NCI-H460 (cell line): ENCODE measurements at places on chromosomes 13 and 19. TPM values are rescaled to one million over a fixed set of nuclear protein-coding genes. Genes with fewer than 3 reads are reported as not detected.

DNA sequence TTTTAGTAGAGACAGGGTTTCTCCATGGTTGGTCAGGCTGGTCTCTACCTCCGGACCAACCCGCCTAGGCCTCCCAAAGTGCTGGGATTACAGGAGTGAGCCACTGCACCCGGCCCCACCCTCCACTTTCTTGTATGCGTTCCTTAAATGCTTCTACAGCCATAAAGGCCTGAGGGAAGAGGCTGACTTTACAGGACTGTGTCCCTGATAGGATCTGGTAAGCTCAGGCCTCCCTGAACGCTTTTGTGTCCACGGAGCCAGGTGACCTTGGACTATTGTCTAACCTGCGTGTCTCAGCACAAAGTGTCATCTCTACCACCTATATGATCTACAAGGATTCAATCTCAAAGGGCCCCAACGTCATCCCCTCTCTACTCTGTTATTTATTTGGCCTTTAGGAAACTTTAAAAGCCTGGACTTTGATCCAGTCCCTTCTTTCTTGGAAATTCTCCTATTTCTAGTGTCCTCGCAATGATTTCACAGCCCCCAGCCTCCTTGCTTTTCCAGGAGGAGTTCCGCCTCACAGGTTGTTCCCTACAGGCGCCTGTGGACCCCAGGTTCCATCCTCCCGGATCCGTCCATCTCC lies 701 bp downstream of the ZNF552 start:
- no peak for DNase-seq

Gene ZNF569
- total RNA-seq: 7.4 and 7.9 TPM in 2 replicates

DNA sequence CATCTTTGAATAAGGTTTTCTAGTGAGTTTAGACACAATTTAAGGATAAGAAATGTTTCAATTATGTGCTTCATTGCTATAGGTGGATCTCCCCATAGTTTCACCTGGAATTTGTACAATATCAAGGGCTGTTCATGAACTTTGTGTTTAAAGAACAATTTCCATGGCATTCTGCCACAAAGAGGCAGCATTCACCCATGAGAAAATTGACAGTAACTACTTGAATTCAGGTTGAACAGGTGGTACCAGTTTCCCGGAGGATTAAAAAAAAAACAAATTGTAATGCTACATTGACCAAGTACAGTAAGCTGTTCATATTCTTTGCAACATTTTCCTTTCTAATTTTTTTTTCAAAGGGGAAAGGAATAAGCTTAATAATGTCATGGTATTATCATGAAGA lies 9.1 kb downstream of the SLITRK5 start:
- no peak for DNase-seq

DNA sequence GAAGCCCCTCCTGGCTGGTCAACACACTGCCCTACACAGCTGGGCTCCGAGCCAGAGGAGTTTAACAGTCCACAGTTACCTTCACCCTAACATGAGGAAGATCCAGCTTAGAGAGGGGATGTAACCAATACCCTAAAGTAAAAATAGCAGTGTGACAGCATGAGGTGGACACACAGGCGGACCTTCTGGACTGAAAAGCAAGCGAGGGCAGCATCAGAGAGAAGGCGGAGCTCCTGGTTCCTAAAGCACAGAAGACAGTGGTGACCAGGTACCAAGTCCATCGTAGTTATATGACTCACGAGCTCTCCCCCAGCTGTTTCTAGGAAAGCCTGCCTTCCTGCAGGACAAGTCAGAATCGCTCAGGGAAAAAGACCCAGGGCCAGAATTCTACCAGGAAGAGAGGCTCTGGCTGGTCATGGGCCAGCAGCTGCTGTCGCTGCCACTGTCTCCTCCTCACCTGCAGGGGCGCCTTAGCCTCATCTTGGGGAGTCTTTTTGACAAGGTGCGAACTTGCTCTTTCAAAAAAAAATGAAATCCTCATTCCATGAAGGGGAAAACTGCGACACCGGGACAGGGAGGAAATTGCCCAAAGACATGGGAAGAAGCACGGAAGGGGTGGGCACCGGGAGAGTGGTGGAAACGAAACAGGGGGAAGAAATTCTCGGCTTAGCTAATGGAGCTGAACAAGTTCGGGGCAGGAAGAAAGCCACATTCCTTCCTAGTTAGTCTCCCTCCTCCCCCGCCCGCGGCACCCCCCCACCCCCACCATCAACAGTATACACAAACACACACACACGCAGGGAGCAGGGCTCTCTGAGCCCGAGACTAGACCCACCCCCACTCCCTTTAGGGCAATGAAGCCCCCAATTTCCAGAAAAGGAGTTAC lies 1.7 kb downstream of the ELL start:
- peak; percentile 56 for DNase-seq

DNA sequence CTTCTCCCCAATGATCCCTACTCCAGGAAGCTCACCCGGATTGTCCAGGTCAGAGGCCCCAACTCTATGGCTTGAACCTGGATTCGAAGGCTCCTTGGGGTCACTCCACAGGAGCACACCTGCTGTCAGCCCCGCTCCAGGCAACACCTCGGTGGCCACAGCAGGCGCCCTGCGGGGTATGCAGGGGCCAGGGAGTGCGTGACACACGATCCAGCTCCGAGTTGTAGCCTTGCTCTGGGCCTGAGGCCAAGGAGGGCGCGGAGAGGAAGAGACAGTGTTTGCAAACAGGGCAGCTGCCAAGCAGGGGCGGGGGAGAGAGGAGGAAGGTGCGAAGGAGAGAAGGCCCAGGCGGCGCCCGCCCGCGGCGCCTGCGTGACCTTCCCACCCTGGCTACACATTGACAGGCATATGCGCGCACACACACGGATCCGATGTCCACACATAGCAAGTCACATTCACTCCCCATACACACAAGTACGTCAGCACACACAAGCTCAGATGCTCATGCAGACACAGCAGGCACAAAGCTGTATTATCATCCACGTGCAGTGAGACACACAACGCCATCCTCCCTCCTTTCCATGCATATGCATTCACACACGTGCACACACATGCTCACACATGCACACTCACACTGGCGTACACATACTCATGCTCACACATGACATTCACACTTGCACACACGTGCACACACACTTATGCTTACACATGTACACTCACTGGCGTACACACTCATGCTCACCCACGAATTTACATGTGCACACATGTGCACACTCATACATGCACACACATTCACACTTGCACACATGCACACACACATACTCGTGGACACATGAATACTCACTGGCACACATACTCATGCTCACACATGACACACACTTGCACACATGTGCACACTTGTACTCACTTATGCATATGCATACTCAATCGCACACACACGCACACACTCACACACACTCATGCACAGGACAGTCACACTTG lies 10.4 kb downstream of the SBK2 start:
- peak; percentile 51 for DNase-seq

- DNase-seq: no peak
Observed at GRCh38 chr13:38141792-38142191, 207.9 kb upstream of the UFM1 start.

DNA sequence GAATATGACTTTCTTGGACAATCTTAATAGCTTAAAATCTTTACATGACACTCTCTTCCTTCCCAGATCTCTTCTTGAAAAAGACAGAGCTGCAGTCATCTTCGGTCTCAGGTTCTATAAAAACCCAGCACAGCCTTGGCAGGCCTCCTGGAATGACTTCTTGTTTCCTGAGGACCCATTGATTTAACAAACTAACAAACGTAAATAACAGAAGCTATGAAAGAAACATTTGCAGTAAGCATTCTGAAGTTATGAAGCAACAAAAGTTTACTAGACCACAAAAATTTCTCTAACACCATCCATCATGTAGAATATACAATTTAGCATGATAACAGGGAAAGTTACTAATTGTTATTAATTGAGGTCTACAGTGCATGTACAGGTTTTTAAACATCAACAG lies 62.8 kb upstream of the STARD13 start:
- DNase-seq: no peak

Gene SLITRK1
- not detected in 2 replicates for total RNA-seq

DNA sequence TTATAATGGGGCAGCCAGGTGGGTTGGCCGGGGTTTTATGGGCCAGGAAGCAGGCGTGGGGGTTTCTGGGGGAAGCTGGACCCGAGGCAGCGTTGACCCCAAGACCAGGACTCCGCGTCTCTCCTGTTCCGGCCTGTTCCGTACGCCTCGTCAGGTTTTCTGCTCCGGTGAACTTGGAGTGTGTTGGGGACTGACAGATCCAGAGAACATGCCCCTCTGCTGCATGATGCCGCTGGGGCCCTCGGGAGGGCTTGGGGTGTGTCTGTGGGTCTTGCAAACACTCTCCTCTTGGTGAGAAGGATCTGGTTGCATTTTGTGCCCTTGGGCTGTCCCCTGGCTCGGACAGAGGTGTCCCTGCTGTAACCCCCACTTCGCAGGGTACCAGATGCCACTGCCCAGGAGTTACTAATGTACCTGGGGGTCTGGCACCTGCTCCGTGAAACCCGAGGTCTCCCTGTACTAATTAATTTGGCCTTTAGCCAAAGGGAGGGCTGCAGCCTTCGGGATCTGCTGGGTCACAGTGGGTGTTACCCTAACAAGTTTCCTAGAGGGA lies 15.6 kb downstream of the KDM4B start:
- no peak for DNase-seq

Gene PTGIR
- not detected in 2 replicates for total RNA-seq

GRCh38 chr19:55115446-55116065 lies 1.9 kb downstream of the PPP1R12C start:
- DNase-seq: no peak

DNA sequence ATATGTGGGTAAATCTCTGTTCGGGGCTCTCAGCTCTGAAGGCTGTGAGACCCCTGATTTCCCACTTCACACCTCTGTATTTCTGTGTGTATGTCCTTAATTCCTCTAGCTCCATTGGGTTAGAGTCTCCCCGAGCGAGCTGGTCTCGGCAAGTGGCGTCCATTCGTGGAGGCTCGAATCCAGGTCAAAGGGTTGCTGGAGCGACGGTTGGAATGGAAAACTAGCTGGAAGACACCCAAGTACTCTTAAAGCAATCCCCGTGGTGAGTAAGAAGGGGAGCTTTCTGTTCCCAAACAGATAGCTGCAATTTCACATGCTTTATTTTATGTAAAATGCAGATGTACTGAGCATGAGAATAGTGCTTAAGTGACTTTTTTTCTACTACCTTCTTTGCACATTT lies 277.5 kb upstream of the SGCG start:
- DNase-seq: no peak

Gene C13orf42
- total RNA-seq: 0.12 and 0.49 TPM in 2 replicates
